Stimulated activated CD4-positive, alpha-beta T cell treated with anti-CD3 and anti-CD28 coated beads, Interleukin-2, amount 100 ng/mL, for 4 hours (primary cell): ENCODE measurements at places on chromosomes 3 and 15.

- DNase-seq: no peak
Observed at GRCh38 chr3:151145713-151146070, 57.3 kb downstream of the GPR171 start.

DNA sequence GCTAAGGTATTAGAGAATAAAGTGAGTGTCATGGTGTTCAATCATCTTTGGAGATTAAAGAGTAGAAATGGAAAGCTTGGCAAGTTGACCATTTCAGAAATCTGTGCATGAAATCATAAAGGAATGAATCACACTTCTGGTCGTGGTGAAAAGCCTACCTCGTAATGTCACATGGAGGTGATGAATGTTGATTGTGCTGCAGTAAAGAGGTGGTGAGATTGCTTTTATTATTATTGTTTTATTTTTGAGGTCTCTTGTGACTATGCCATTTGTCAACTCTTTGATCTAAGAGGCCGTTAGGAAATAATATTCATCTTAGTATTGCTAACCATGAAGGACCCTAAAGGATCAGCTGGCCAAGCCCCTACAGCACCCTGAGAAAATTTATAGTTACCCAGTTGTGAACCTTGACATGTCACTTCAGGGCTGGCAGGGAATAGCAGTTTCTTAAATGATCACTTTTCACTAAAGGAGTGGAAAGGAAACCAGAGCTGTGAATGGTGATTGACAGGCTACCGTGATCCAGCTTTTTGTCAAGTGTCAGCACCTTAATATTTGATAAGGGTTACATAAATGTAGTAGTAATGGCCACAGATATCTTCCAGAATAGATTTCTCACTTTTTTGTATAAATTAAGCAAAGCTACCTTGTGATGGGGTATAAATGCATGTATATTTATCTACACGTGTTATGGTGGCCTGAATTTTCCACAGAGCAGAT lies 203.9 kb downstream of the PTPRG start:
- DNase-seq: no peak

DNA sequence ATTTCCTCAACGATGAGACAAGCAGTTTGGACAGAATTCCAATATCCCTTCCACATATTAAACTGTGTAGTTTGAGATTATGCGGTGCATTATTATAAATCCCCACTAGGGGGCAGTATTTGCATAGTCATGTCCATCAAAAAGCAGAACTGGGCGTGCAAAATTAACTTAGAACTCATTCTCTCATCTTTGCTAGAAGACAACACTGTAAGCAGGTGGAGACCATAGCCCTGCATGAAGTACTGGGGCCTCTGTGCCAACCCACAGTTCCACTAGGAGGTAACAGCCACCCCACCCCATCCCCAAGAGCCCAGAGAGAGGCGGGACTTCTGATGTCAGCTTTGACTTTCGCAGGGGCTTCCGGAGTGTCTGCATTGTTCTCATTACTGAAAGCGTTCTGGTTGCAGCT lies 106.6 kb upstream of the TMC3 start:
- DNase-seq: peak; percentile 7

GRCh38 chr15:83487519-83487918 lies 40.4 kb downstream of the SH3GL3 start:
- DNase-seq: no peak

DNA sequence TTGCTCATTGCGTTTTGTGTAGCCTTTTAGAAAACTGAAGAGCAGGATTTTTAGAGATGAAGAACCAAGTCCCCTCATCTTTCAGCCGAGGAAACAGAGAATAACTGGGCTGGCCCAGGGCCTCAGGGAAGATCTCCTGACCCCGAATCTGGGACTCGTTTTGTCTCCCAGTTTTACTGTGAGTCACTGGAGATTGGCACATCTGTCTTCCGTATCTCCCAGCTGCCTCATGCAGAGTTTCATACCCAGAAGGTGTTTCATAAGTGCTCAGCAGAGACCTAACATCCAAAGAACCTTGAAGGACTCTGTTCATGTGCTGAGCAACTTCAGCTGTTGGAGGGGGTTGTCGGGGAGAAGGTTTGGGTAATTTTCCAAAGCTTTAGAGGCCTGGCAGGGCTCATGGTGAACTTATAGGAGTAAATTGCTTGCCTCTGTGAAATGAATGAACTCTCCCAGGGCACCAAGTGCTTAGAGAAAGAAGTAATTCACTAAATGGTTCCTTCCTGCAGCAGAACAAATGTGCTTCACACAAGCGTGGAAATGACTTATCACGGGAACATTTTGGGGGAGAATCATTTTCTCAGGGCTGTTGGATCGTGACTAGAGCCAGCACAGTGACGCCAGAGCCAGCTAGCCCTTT lies 121.4 kb downstream of the FAM43A start:
- no peak for DNase-seq
